ENCODE measurements at places on chromosomes 5 and 9.

DNA sequence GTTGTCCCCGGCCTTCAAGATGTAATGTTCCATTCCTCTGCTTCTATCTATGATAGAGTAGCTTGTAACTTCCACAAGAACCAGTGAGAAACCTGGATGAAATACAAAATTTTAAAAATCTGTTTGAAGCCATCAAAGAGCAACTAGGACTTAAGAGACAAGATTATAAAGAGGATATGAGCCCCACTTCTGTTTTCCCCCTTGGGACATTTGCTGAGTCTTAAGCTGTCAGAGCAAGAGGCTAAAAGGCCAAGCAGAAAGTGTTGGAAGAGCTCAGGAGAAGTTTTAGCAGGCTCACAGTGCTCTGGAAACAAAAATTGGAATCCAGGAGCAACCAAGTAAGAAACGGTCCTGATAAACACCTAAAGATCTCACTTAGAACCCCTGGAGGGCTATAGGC lies 76.1 kb downstream of the ADRB2 start:
- no peak for DNase-seq

GRCh38 chr5:109318455-109319108 lies 91.2 kb downstream of the PJA2 start:
- no peak for DNase-seq

GRCh38 chr9:115758441-115758840 lies 395.1 kb upstream of the PAPPA start:
- no peak for DNase-seq

GRCh38 chr5:174424219-174425053 lies 299.9 kb upstream of the MSX2 start:
- DNase-seq, result no peak

- DNase-seq, result no peak
Measured at GRCh38 chr5:171745602-171746001, 40.0 kb upstream of the SMIM23 start.

DNA sequence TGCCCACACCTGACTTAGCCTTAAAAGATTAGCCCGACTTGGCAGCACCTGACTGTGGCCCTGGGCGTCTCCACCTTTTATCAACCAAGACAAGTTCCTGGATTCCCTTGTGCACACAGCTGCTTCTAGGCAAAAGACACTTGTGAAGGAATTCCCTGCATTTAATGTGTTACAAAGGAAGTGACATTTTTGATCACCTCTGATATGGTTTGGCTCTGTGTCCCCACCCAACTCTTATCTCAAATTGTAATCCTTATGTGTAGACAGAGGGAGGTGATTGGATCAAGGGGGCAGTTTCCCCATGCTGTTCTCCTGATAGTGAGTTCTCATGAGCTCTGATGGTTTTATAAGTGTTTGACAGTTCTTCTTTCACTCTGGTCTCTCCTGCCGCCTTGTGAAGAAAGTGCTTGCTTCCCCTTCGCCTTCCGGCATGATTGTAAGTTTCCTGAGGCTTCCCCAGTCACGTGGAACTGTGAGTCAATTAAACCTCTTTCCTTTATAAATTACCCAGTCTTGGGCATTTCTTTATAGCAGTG lies 2.6 kb upstream of the CPEB4 start:
- DNase-seq, result no peak

- DNase-seq, result no peak
Measured at GRCh38 chr9:105760053-105760452, 65.7 kb downstream of the TMEM38B start.
